ENCODE measurements at places on chromosomes 3 and 15. TPM values are rescaled to one million over a fixed set of nuclear protein-coding genes. Genes with fewer than 3 reads are reported as not detected.
A peak's percentile ranks its signal among the peaks of the same experiment; 100 is the strongest.

POLQ gene
- total RNA-seq = 0.45 TPM

IQCF6 gene
- not detected for total RNA-seq

CCR1 gene
- total RNA-seq = 0.15 TPM

GDPGP1 gene
- total RNA-seq = 20.8 TPM

GOLGA6L26 gene
- not detected for total RNA-seq

CD200 gene
- 2.3 TPM for total RNA-seq

ARPIN gene
- total RNA-seq = 7.5 TPM

HRG gene
- total RNA-seq = not detected

ALPK3 gene
- 79.8 TPM for total RNA-seq

GOLIM4 gene
- total RNA-seq = 19.3 TPM

RPL22L1 gene
- total RNA-seq = 28.0 TPM

MAN2A2 gene
- 12.0 TPM for total RNA-seq

LPCAT4 gene
- total RNA-seq = 12.6 TPM

DNA sequence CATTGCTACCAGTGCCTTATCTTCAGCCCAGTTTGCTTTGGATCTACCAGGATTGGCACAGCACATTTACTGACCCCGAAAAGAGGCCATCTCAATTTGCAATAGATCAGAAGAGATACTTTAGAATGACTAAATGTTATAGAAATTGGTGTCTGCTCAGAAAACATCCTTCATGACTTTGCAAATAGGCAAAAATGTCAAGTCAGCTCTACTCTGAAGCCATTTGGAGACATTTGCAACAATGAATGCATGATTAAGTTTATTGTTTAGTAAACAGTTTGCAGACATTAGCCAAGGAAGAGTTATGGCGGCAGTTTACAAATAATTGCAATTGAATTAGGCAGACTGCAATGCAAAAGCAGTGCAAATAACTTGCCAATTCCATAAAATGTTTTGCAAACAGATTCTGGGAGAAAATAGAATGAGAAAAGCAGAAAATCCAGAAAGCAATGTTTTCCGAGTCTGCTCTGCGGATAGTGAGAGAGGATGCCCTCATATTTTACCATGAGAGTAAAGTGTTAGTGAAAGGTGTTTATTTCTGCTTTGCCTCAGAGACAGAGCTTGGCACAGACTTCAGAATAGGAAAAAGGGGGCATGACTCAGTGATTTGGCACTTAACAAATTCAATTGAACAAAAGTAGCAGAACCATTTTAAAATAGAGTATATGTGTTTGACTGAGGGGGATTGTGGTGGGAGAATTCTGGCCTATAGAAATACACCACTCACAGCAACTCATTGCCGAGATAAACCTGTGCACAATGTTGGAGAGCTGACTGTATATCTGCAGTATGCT is 334.9 kb upstream of the NR2F2 start:
- DNase-seq = peak; percentile 66

DNA sequence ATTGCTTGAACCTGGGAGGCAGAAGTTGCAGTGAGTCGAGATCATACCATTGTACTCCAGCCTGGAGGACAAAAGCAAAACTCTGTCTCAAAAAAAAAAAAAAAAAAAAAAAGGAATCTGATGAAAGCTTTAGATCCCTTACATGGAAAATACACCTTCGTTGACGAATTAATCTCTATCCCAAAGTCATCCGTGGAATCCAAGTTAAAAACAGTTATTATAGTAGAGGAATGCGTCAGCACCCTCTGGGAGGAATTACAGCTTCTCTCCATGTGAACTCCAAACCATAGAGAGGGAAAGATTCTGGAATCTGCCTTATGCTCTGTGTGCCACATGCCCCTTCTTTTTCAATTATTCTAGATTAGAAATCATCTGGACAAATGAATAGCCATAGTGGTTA is 192.3 kb upstream of the C2CD4B start:
- no peak for DNase-seq

DNA sequence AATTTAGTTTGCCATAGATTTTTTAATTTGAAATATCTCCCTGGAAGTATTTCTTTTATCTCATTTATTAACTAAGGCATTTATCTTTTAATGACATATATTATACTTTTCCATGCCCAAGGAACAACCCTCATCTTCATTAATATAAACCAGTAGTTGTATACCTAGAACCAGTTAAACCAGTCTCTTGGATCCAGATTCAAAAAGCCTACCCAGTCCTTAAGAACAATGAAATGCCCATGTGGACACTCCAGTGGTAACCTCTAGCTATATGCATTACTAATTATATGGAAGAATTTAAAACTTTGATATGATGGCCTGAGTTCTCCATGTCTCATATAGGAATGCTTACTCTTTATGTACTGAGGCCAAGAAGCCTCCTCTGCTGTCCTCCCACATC is 4.8 kb downstream of the SIDT1 start:
- no peak for DNase-seq

DNA sequence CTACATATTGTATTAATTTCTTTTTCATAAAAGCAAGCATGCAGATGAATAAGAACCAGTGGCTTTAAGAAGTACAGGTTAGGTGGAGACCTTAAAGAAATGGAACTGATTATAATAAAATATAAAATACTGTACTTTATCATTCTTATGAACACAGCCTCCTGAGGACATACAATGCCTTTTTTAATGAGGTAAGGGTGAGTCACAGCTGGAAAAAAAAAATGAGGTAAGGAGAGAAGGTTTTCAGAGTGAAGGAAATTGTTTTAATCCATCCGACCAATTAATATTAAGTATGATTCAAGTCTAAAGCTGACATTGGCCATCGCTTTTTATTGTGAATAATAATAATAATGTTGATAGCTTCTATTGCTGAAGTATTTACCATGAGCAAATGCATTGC is 170.3 kb upstream of the SOX2 start:
- no peak for DNase-seq

GRCh38 chr3:100087198-100087597 is 27.1 kb downstream of the FILIP1L start:
- DNase-seq = peak; percentile 98

DNA sequence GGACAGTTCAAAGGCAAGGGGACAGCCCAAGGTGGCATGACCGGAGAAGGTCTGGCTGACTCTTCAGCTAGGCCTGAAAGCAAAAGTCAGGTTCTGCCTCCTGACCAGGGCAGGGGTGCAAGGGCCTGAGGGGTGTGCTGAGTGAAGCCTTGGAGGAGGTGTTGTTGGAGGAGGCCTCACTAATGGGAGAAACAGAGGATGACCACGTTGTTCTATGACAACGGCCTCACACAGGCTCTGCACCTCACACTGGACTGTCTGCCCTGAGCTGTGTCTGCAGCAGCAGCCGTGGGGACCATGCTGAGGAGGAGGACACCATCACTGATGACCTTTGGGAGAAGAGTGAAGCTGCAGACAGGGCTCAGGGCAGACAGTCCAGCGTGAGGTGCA is 116.9 kb upstream of the ABHD17C start:
- DNase-seq = no peak

- DNase-seq = no peak
Measured at GRCh38 chr3:61928776-61929314, 367.5 kb downstream of the PTPRG start.

DNA sequence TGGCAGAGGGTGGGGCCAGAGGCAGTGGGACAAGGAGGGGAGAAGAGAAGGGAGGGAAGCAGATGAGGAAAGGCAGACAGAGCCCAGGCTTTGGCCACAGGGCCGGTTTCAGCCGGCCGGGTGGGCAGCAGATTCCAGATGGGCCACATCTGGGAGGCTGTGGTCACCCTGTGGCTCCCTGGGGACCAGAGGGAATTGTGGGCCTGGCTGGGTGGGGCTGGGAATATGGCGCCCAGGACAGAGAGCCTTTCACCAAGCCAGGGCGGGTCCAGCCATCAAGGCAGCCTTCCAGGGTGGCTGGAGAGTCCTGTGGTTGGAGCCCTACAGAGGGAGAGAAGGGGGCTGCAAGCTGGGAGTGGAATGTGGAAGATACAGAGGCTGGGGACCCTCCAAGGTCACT is 18.9 kb downstream of the PTH1R start:
- DNase-seq = no peak

DNA sequence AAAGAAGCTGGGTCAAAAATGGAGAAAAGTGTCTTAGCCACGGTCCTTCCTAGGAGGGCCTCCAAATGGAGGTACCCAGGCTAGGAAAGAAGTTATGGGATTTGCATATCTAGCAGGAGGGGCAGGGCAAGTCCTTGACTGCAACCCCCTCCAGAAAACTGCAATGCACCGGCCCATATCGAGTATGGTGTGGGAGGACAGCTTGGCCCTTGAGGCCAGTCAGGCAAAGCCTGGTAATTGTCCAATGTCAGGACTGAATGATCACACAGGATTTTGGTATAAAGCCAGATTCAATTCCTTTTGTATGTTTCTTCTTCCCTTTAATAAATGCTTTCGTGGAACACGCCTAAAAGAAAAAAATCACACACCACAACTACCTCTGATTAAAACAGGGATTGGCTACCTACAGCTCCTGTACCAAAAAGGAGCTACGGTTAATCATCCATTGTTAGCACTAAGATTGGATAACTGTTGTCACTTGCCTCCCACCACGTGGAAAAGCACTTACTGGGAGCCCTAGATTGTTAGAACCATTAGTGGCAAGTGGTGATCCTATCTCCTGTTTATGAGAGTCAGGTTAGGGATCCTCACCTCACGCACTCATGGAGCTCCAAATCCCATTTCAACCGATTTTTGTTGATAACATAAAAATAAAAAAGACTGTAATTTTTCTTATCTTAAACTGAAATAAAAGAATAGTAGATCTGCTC is 1.2 kb downstream of the ZNF770 start:
- peak; percentile 78 for DNase-seq

DNA sequence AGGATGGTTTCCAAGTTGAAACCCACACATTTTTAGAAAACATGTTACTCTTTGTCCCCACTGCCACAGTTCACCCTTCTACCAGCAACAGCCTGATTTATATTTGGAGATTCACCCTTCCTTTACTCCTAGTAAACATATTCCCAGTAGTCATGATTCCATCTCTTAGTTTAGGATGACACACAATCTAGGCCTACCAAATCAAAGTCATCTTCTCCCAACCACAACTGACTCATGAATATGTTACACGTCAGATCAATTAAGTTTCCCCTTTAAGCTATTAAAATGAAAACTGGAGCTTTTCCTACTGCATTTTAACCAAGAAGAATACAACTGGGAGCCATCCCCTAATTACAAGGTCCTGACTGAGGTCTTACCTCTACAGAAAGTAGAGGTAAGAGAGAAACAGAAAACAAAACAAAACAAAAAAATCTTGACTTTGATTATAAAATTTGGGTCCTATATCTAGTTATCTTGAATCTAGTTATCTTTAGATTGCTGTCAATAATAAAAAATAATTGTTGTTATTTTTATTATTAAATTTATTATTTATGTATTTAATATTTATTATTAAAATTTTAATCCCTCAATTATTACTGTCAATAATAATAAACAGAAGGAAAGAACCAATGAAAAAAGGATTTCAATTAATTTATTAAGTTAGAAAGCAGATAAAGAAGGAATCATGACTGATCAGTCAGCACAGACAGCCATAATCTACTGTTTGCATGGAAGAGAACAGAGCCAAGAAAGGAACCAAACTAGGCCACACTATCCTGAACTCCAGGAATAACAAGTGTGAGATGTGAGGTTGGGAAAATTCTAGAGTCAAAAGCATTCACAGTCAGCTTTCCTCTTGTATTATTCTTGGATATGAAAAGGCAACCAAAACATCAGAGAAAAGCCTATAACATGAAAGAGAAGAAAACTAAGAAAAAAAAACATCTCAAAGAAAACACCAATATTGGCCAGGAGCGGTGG is 12.5 kb downstream of the DPH6 start:
- peak; percentile 27 for DNase-seq

DNA sequence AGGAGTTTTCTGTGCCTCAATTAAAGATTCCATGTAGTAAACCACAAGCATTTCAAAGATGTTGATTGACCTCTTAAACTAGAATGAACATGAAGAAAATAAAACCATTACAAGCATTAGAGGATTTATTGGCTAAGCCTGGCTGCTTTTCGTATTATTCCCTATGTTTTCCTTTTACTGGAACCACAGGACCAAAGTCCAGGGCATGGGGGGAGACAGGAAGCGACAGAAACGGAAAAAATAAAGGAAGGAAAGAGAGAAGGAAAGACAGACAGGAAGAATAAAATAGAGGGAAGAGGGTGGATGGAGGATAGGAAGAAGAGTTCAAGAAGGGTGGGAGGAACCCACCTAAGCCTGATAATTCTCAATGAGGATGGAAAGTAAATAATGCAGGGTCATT is 169.9 kb downstream of the SHQ1 start:
- peak; percentile 46 for DNase-seq

- no peak for DNase-seq
Measured at GRCh38 chr15:27648359-27648758, 450.8 kb downstream of the OCA2 start.

DNA sequence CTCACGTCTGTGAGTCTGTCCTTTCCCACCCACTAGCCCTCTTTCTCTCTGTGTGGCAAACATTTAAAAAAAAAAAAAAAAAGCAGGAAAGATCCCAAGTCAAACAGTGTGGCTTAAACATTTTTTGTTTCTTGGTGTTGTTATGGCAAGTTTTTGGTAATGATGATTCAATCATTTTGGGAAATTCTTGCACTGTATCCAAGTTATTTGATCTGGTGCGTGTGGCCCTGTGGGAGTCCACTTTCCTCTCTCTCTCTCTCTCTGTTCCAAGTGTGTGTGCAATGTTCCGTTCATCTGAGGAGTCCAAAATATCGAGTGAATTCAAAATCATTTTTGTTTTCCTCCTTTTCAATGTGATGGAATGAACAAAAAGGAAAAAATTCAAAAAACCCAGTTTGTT is 97.7 kb downstream of the GAP43 start:
- DNase-seq = no peak

- peak; percentile 87 for DNase-seq
Measured at GRCh38 chr3:48696156-48696555, 10.4 kb upstream of the NCKIPSD start.

DNA sequence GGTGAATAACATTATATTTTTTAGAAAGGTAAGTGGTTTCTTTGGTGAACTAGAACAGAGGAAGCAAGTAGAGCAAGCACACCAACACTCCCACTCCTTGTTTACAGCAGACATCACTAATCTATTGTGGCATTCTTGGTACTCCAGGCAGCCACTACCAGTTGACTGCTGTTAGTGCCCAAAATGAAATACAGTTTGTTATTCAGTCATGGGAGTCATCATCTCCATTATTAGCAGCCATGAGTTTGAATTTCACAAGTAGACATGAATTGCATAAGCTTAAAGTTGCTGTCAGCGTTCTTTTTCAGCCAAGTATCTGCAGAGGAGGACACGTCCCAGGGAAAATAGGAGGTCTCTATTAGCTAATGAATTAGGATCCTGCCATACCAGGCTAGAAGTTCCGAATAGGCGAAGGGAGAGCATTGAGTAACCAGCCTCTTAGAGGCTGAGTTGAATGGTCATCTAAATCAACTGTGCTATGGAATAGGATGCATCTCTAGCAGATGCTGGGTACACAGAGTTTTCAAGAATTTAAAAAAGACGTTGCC is 252.7 kb upstream of the ICE2 start:
- DNase-seq = no peak
